ENCODE measurements at places on chromosomes 7 and 10.

DNA sequence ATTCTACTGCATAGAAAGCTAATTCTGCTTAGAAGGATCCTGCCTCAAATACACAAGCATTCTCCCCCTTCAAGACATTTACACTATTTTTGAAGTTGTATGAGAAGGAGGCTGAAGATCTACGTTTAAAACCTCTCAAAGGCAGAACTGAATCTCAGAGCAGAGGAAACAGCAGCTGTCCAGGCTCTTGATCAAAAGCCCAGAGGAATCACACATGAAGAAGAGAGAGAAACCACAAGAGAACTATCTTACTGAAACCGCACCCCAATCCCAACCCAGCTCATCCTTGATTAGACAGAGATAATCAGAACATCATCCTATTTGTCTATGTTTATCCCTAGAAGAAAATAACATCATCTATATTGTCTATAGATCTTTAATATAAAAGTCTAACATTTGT lies 2.2 kb upstream of the DNAJC1 start:
- no peak for DNase-seq

DNA sequence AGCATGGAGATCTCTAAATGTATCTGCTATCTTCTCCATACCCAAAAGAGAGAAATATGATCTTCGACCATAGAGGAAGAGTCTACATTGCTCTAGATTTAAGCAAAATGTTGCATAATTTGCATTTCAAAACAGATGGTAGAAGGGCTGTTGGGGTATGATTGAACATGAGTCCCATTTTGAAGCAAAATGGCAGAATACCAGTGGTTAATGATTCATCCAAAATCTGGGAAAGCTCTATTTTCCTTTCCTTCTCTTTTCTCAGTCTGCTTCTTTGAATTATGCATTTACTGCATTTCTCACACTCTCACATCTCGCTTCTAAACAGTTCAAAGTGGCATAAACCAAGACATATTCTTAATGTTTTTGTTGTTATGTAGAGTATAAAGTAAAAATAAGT lies 178.5 kb downstream of the MACC1 start:
- DNase-seq = no peak

- no peak for DNase-seq
Measured at GRCh38 chr10:107025676-107026075, 138.8 kb downstream of the SORCS1 start.

DNA sequence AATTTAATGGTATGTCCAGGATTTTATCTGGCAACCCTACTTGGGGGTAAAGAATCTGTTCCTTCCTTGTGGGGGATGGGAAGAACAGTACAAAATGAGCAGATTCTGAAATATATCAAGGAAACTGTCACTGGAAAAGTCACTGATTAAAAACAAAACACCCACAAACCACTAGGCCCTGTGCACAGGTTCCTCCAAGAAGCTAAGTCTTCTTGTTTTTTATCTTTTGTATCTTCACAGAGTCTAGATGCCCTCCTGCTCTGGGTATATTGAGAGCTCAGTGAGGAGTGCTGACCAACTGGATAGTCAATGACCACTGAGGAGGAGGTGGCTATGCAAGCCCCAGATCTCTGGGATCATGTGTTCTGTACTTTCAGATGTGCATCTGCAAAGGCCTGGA lies 86.8 kb upstream of the ANKRD1 start:
- DNase-seq = no peak

DNA sequence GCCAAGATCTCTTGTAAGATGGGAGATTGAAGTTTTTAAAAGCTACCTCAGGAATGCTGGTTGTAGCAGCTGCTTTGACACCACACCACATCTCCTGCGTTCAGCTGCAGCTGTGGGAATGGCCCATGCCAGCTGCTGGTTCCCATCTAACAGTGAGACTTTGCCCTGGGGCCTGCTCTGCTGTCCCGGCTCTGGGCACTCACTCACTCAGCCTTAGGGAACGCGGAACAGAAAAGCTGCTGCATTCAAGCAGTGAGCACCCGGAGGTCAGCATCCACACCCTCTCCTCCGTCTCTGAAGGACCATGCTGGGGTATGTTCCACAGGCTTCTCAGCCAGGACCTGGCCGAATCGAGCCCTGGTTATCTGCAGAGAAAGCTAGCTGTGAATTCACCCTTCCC lies 197.1 kb upstream of the CXCL12 start:
- no peak for DNase-seq

Data from activated T-helper 1 cell treated with anti-CD3 and anti-CD28 coated beads, Interleukin-2, amount 50 U/mL, for 16 hours (primary cell).